HFFc6 (cell line): ENCODE measurements at places on chromosomes 12 and 14.

- H3K27ac ChIP-seq, result no peak overlapping the region
- DNase-seq, result no peak
- H3K36me3 ChIP-seq, result no peaks in the 10 kb centered on the region
- no peaks in the 10 kb centered on the region for H3K4me1 ChIP-seq
These were observed 5.9 kb upstream of the TEX22 start for GRCh38 chr14:105392131-105393090.

GRCh38 chr12:88142610-88142991, 494 bp downstream of the TMTC3 start:
- DNase-seq, result no peak
- H3K27me3 ChIP-seq, result no peaks in the 10 kb centered on the region
- H3K36me3 ChIP-seq, result peaks cover 20% of the 10 kb centered on the region
- H3K27ac ChIP-seq, result peak overlapping the region; percentile 96

DNA sequence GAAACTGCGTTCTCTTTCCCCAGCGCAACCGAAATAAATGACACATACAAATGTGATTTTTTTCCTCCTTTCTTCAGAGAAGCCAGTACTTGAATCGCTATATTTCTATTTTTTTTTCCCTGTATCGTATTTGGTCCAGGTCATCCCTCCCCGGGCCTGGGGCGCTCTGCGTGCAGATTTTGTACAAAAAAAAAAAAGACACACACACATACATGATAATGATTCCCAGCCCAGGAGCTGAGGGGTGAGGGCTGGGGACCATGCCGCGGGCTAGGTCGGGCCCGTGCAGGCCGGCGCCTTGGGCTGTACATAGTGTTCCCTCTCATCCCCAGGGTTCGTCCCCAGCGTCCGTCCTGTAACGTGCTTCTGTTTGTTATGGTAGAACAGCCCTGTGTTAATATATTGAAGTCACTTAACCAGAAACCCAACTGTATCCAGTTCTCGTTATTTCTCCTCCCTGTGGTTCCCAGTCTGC, 3.0 kb downstream of the HOXC9 start:
- no peak overlapping the region for H3K27ac ChIP-seq
- peaks cover 74% of the 10 kb centered on the region for H3K27me3 ChIP-seq
- DNase-seq, result no peak
- no peaks in the 10 kb centered on the region for H3K36me3 ChIP-seq

DNA sequence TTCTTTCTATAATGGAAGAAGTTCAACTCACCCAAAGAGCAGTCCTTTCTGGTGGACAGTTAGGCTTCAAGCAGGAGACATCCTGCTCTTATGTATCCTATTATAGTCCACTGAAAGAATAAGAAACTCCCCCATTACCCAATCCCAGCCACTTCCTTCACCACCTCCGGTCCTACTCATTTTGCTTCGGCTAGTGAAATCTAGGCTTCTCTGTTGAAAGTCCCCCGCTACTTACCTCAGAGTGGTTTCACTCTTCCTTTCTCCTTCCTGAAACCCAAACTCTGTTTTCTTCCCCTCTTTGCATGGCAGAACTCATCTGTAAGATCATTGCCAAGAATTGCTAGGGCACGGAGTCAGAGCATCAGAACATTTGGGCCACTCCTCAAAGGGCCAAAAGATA, at the start of gene GPR84:
GPR84 (minus strand) TSS at position 74 of the 400 bp plus-strand sequence. CDS start 635 bp downstream, outside the sequence.
- peaks cover 28% of the 10 kb centered on the region for H3K4me1 ChIP-seq
- peaks cover 7% of the 10 kb centered on the region for H3K27me3 ChIP-seq
- DNase-seq, result no peak

DNA sequence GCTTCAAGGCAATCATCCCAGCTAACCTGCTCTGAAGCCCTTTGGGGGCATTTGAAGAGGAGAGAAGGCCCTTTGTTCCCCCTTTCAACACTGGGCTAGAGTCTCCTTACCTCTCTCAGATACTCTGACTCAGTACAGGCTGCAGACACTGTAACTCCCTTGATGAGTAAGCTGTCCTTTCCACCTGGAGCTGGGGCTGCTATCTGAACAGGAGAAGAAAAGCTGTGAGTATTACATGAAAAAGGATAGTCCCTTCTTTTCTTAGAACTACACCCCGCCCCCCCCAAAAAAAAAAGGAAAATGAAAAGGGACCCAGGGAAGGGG, 186.6 kb upstream of the PLEKHG7 start:
- peaks cover 1% of the 10 kb centered on the region for H3K27me3 ChIP-seq
- no peak for DNase-seq
- H3K27ac ChIP-seq, result no peak overlapping the region
- H3K4me3 ChIP-seq, result no peak overlapping the region
- no peaks in the 10 kb centered on the region for H3K4me1 ChIP-seq
- no peaks in the 10 kb centered on the region for H3K36me3 ChIP-seq

DNA sequence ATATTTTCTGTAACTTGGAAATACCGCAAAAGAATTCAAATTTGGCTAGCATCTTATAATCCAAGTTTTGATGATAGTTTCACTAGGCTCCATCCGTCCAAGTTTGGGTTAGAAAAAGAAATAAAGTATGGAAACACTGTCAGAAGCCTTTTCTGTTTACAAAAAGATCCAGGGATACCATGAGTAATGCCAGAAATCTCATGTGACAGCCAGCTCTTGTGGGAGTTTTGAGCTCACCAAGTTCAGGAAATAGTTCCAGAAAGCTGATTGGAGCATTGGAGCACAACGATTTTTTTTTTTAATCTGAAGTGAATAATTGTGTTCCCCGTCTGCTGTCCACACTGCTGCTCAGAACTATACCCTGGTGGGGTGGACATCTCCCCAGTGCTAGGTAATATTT, 229.7 kb upstream of the NPAS3 start:
- H3K4me1 ChIP-seq, result peaks cover 38% of the 10 kb centered on the region
- H3K36me3 ChIP-seq, result no peaks in the 10 kb centered on the region
- H3K27me3 ChIP-seq, result no peaks in the 10 kb centered on the region; the same call in 1 of the 2 replicates

DNA sequence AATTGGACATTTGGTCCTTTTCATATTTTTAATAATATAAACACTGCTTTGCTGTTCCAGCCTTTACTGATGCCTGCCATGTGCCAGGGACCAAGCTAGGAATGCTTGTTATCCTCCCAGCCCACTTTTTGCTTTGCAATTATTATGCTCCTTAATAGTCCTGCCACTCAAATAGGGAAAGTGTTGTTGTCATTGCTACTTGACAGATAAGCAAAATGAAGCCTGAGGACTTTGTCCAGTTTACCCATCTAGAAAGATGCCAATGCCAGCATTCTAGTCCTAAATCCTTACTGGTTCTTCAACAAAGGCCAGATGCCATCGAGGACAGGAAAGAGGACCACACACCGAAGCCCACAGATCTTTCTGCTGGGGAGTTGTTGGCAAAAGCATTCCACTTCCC, 246.5 kb downstream of the EMP1 start:
- H3K27ac ChIP-seq, result no peak overlapping the region
- no peaks in the 10 kb centered on the region for H3K36me3 ChIP-seq
- H3K27me3 ChIP-seq, result no peaks in the 10 kb centered on the region

- peaks cover 27% of the 10 kb centered on the region for H3K27me3 ChIP-seq
- H3K36me3 ChIP-seq, result peaks cover 52% of the 10 kb centered on the region
- peak overlapping the region; percentile 35; the same call in 1 of the 2 replicates for H3K4me3 ChIP-seq
- no peak for DNase-seq
- peak overlapping the region; percentile 79; the same call in 1 of the 2 replicates for H3K27ac ChIP-seq
These were observed 52.8 kb downstream of the FRMD6 start for GRCh38 chr14:51704545-51704944.

GRCh38 chr12:19847294-19848059, 408.2 kb downstream of the AEBP2 start:
- H3K27me3 ChIP-seq, result no peaks in the 10 kb centered on the region; the same call in 1 of the 2 replicates
- H3K36me3 ChIP-seq, result no peaks in the 10 kb centered on the region
- no peak for DNase-seq
- peak overlapping the region; percentile 40 for H3K4me3 ChIP-seq
- H3K4me1 ChIP-seq, result peaks cover 26% of the 10 kb centered on the region
- peak overlapping the region; percentile 29; the same call in 1 of the 2 replicates for H3K27ac ChIP-seq

GRCh38 chr14:88005050-88005481, at the start of gene GPR65:
Gene GPR65 (plus strand): TSS chr14:88005135. CDS start chr14:88010848, 5,713 bp downstream.
- no peaks in the 10 kb centered on the region for H3K36me3 ChIP-seq
- H3K4me1 ChIP-seq, result peaks cover 1% of the 10 kb centered on the region; the same call in 1 of the 2 replicates
- DNase-seq, result no peak
- peaks cover 1% of the 10 kb centered on the region; the same call in 1 of the 2 replicates for H3K27me3 ChIP-seq
- peak within 1 kb of the TSS; percentile 20; the same call in 1 of the 2 replicates for H3K4me3 ChIP-seq

- H3K4me3 ChIP-seq, result no peak overlapping the region
- H3K4me1 ChIP-seq, result no peaks in the 10 kb centered on the region
- DNase-seq, result no peak
- H3K36me3 ChIP-seq, result no peaks in the 10 kb centered on the region
- H3K27ac ChIP-seq, result no peak overlapping the region
These were observed 85.9 kb downstream of the ARMH4 start for GRCh38 chr14:58066115-58066514.

DNA sequence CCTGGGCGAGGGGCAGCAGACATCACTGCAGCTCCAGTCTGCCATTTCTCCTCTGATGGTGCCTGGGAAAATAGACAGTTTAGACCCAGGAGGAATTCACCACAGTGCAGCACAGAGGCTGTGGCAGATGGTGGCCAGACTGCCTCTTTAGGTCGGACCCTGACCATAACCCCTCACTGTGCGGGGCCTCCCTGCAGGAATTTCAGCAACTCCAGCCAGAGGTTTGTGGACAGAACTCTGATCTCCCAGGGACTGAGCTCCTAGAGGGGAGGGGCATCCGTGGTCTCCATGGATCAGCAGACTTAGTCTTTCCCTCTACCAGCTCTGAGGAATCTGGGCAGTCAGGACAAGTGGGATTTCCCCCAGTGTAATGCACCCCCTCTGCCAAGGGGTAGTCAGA, 106.5 kb downstream of the ZC3H14 start:
- no peak overlapping the region for H3K27ac ChIP-seq
- peaks cover 2% of the 10 kb centered on the region; the same call in 1 of the 2 replicates for H3K27me3 ChIP-seq
- no peak for DNase-seq
- H3K4me1 ChIP-seq, result peaks cover 17% of the 10 kb centered on the region
- H3K4me3 ChIP-seq, result no peak overlapping the region
- H3K36me3 ChIP-seq, result peaks cover 39% of the 10 kb centered on the region

GRCh38 chr12:57606399-57606798, 1.8 kb downstream of the DTX3 start:
- H3K27me3 ChIP-seq, result peaks cover 4% of the 10 kb centered on the region
- H3K4me1 ChIP-seq, result peaks cover 26% of the 10 kb centered on the region
- H3K27ac ChIP-seq, result no peak overlapping the region
- H3K4me3 ChIP-seq, result no peak overlapping the region
- no peak for DNase-seq

DNA sequence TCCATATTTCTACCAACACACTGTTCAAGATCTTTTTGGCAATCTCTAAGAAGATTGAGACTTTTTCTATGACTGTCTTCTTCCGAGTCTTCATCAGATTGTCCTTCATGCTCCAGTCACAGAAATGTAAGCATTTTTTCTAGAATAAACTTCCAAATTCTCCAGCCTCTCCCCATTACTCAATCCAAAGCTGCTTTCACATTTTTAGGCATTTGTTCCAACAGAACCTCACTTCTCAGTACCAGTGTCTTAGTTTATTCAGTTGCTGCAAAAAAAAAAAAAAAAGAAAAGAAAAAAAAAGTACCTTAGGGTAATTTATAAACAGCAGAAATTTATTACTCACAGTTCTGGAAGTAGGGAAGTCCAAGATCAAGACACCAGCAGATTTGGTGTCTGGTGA, 290.8 kb upstream of the NOVA1 start:
- H3K4me1 ChIP-seq, result no peaks in the 10 kb centered on the region
- no peak overlapping the region for H3K27ac ChIP-seq
- no peak overlapping the region for H3K4me3 ChIP-seq

DNA sequence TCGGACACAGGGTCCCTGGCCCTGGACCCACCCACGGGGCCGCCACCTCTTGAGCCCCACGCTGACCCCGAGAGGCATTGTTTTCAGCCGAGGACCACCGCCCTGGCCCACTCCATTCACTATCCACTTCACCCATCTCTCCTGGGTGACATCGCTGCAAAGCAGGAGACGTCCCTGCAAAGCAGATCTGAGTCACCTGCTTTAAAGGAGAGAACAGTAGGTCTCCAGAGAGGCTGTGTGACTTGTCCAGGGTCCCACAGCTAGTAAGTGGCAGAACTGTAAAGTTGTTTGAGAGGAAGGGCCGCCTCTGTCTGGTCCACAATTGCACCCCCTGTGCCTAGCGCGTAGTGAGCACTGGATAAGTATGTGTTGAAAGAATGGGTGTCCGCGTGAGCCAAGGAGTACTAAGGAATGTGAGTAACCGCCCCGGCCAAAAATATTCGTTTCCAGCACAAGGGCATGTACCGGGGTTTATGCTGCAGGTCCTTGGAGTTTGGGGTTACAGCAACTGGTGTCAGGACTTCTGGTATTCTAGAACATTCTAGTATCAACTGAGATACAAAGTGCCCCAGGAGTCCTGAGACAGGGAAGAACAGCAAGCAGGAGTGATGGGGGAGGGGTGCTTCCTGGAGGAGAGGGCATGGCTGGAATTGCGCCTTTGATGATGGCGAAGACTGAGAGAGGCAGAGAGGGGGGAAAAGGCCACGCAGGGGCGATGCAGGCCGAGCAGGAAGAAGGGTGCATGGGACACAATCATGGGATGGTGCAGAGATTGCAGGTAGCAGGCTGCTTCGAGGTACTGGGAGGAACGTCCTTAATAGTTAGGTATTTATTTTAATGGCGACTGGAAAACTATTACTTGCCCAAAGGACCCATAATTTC, 91.1 kb downstream of the SCARB1 start:
- DNase-seq, result no peak
- no peak overlapping the region for H3K27ac ChIP-seq
- H3K4me1 ChIP-seq, result peaks cover 55% of the 10 kb centered on the region
- no peaks in the 10 kb centered on the region for H3K36me3 ChIP-seq
- H3K4me3 ChIP-seq, result no peak overlapping the region

- H3K27ac ChIP-seq, result peak overlapping the region; percentile 76
- peaks cover 5% of the 10 kb centered on the region for H3K27me3 ChIP-seq
- peaks cover 51% of the 10 kb centered on the region for H3K36me3 ChIP-seq
These were observed 5.3 kb downstream of the SSTR1 start for GRCh38 chr14:38213001-38213400.

GRCh38 chr12:67716817-67717216, 68.3 kb downstream of the DYRK2 start:
- H3K27me3 ChIP-seq, result no peaks in the 10 kb centered on the region
- peaks cover 10% of the 10 kb centered on the region for H3K36me3 ChIP-seq
- no peak overlapping the region for H3K4me3 ChIP-seq
- H3K27ac ChIP-seq, result no peak overlapping the region

DNA sequence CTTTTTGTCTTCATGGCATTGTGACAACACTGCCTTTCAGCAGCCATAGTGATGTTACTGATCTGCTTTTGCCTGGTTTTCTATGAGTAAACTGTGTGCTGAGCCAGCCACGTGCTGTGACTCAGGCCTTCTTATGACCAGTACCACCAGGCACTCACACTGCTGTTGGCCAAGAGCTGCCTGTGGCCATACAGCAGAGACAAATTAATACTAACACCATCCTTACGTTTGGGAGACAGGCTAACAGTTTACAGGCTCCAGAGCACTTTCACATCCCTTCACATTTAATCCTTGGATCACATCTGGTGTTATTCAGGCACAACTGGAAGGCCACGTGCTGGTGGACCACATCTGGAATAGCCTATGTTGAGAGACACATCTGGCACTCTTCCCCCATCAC, 377.9 kb downstream of the CCDC91 start:
- peaks cover 5% of the 10 kb centered on the region; the same call in 1 of the 2 replicates for H3K36me3 ChIP-seq
- peaks cover 61% of the 10 kb centered on the region for H3K4me1 ChIP-seq
- peak; percentile 93 for DNase-seq
- H3K27ac ChIP-seq, result peak overlapping the region; percentile 85
